Cardiac septum (tissue), 1 donor: ENCODE measurements at places on chromosomes 16 and 17. TPM values are rescaled to one million over a fixed set of nuclear protein-coding genes. Genes with fewer than 3 reads are reported as not detected.

CEP295NL gene
- 1.6 TPM for total RNA-seq

ZNF598 gene
- total RNA-seq: 21.9 TPM

UBB gene
- total RNA-seq: 1,552 TPM

MAP2K6 gene
- total RNA-seq: 0.57 TPM

FGF11 gene
- 3.9 TPM for total RNA-seq

CCL3 gene
- 0.86 TPM for total RNA-seq

MMP28 gene
- 1.2 TPM for total RNA-seq

TMEM132E gene
- 0.43 TPM for total RNA-seq

KRT12 gene
- not detected for total RNA-seq

TRIM72 gene
- total RNA-seq: 2.4 TPM

STAC2 gene
- 0.67 TPM for total RNA-seq

ZNF213 gene
- total RNA-seq: 7.5 TPM

SCIMP gene
- 0.62 TPM for total RNA-seq

TBC1D26 gene
- not detected for total RNA-seq

PNMT gene
- total RNA-seq: 10.9 TPM

SP6 gene
- total RNA-seq: 0.08 TPM

ENO3 gene
- total RNA-seq: 382 TPM

TMEM92 gene
- not detected for total RNA-seq

G6PC1 gene
- total RNA-seq: not detected

CD300LB gene
- not detected for total RNA-seq

PPP1R1B gene
- 1.2 TPM for total RNA-seq
